Right lobe of liver (tissue), 6 donors: ENCODE measurements at places on chromosomes 5 and 9. TPM values are rescaled to one million over a fixed set of nuclear protein-coding genes. Genes with fewer than 3 reads are reported as not detected.

The PCDHB3 gene
- not detected for total RNA-seq

The HMCN2 gene
- 2.0 TPM for total RNA-seq

The ARSI gene
- 0.20 TPM for total RNA-seq

The SNCB gene
- not detected for total RNA-seq

The NPDC1 gene
- 12.1 TPM for total RNA-seq

The RNF183 gene
- total RNA-seq, result 0.27 TPM

DNA sequence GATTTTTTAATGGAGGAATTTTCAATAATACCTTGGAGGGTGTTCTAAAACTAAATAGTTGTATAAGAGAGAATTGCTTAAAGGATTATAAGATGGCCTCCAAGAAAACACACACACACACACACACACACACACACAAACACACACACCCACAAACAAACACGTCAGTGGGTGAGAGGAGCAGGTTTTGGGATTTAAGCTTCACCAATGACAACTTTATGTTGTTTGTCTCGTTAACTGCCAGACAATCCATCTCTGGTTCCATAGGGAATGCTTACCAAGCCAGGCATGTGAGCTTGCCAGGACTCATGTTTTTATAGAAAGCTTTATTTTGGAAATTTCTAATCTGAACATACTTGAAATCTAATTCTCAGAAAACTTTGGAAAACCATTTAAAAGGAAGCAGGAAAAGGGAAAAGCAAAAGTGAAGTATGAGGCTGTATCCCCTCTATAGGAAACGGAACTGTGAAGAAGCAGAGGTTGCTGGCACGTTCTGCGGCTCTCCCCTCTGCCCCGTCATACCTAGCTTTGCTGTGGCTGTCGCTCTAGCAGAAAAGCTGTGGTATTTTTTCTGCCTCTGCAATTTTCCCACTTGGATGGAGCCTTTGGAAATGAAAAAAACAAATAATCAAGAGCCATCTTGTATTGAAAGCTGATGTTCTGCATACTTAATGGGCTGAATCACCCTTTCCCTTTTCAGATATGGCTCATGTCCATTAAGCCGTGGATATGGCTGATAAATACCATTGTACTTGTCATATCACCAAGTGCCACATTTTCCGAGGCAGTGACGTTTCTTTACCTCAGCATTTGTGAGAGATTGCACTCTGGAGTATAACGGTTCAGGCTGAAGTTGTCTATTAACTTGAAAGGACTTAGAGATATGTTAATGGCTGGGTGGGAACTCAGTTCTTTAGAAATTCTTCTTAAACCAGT lies 112.7 kb downstream of the NTRK2 start:
- no peaks in the 10 kb centered on the region for H3K27me3 ChIP-seq
- DNase-seq, result no peak
- no peaks in the 10 kb centered on the region for H3K4me1 ChIP-seq
- H3K36me3 ChIP-seq, result no peaks in the 10 kb centered on the region
- H3K27ac ChIP-seq, result no peak overlapping the region
- no peak overlapping the region for H3K4me3 ChIP-seq

DNA sequence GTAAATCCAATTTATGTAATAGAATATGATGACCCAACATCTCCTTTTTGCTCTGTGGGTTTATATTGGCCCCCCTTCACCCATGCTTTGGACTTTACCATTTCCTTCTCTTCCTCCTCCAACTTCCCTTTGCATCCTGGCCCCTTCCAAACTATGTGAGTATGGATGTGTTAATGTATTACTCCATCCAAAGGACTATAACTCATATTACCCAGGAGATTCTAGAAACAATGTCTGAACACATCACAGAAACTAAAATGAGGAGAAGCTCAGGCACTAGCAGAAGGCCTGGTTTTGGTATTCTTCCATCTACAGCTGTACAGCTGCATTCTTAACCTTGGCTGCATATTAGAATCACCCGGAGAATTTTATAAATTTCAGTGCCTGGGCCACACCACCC lies 110.7 kb downstream of the PDE4D start:
- H3K4me1 ChIP-seq, result no peaks in the 10 kb centered on the region
- H3K4me3 ChIP-seq, result no peak overlapping the region
- no peaks in the 10 kb centered on the region for H3K27me3 ChIP-seq
- no peak overlapping the region for H3K27ac ChIP-seq

GRCh38 chr9:98933890-98934289 lies 9.8 kb upstream of the COL15A1 start:
- H3K36me3 ChIP-seq, result no peaks in the 10 kb centered on the region
- H3K4me1 ChIP-seq, result no peaks in the 10 kb centered on the region
- H3K27me3 ChIP-seq, result no peaks in the 10 kb centered on the region
- DNase-seq, result no peak
- H3K27ac ChIP-seq, result no peak overlapping the region

- H3K27ac ChIP-seq, result peak overlapping the region; percentile 74
- no peaks in the 10 kb centered on the region for H3K36me3 ChIP-seq
- peaks cover 30% of the 10 kb centered on the region for H3K4me1 ChIP-seq
- peak; percentile 73 for DNase-seq
- no peaks in the 10 kb centered on the region for H3K27me3 ChIP-seq
- no peak overlapping the region for H3K4me3 ChIP-seq
Measured at GRCh38 chr9:4923141-4923540, 61.9 kb upstream of the JAK2 start.

- no peaks in the 10 kb centered on the region for H3K4me1 ChIP-seq
- no peaks in the 10 kb centered on the region for H3K36me3 ChIP-seq
- no peak overlapping the region for H3K4me3 ChIP-seq
- no peak for DNase-seq
- H3K27me3 ChIP-seq, result no peaks in the 10 kb centered on the region
Measured at GRCh38 chr5:165196961-165197360, 1691.5 kb downstream of the MAT2B start.

DNA sequence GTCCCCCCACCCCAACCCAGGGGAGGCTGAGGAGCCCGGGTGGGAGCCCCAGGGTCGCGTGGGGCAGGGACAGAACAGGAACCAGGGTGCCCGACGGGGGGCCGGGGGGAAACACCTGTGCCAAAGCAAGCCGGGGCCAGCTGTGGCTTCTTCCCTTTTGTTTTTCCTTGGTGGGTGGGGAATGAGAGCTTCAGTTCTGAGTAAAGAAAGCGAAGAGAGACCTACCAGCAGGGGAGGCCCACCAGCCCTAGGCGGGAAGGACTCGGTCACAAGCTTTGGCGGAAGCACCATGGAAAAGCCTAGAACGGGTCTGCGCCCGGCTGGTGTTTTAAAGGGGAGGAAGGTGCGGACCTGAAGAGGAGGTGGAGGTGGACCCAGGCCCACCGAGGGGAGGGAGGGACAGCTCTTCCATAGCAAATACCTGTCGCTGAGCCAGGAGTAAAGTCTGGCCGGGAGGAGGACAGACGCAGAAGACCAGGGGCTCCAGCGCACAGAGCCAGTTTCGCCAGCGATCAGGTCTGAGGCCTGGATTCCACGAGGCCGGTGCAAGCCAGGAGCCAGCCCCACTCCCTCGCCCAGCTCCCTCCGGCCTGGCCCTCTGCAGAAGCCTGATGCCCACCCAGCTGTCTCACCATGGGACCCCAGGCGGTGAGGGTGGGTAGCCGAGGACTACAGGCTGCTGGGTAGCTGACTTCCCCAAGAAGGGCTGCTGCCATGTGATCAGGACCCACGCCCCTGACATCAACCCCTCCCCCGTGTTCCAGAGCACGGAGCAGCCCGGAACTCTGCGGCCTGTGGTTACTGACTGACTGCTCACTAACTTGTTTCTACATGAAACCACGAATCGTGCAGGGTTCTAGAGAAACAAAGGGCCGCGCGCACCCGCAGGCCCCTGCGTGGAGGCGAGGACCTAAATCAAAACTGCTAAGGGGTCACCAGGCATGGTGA lies 849 bp upstream of the MGAT1 start:
- H3K36me3 ChIP-seq, result no peaks in the 10 kb centered on the region
- peak overlapping the region; percentile 98 for H3K27ac ChIP-seq
- H3K4me3 ChIP-seq, result peak overlapping the region; percentile 48
- peak; percentile 86 for DNase-seq

DNA sequence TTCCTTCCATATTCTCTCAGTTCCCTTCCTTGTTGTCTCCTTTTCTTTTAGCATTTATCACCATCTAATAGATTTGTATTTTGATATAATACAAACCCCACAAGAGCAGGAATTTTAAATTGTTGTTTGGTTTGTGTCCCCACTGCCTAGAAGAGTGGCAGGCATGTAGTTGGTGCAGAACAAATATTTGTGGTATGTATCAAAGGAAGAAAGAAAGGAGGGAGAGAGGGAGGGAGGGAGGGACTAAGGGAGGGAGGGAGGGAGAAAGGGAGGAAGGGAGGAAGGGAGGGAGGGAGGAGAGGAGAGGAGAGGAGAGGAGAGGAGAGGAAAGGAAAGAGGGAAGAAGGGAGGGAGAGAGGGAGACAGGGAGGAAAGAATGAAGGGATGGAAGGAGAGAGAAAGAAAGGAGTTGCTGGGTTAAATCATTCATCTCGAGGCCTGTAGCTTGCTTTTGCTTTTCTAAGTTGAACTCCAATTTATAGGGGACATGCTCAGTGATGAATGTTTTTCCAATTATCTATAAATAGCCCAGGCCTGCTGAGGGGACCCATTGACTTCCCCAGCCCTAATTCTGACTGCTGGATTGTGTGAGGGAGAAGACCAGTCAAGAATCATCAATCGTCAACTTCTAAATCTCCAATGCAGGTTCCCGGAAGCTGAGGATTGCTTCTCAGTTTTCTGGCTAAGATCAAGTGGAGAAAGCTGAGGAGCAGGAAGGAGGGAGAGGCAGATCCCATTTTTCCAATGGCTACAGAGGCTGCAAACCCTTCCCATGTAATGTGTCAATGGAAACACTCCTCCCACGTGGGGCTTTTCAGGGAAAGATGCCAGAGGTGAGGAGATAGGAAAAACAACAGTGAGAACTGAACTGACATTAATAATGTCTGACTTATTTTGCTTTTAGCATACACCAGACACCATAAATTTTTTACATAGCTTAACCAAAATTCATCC lies 320.7 kb downstream of the ASTN2 start:
- no peak overlapping the region for H3K27ac ChIP-seq
- no peaks in the 10 kb centered on the region for H3K36me3 ChIP-seq
- no peaks in the 10 kb centered on the region for H3K27me3 ChIP-seq
- H3K4me3 ChIP-seq, result no peak overlapping the region
- no peak for DNase-seq

GRCh38 chr5:141958546-141959172 lies 657 bp upstream of the PCDH12 start:
- H3K27ac ChIP-seq, result no peak overlapping the region
- no peak for DNase-seq
- H3K36me3 ChIP-seq, result no peaks in the 10 kb centered on the region
- H3K4me1 ChIP-seq, result peaks cover 3% of the 10 kb centered on the region
- H3K27me3 ChIP-seq, result no peaks in the 10 kb centered on the region

DNA sequence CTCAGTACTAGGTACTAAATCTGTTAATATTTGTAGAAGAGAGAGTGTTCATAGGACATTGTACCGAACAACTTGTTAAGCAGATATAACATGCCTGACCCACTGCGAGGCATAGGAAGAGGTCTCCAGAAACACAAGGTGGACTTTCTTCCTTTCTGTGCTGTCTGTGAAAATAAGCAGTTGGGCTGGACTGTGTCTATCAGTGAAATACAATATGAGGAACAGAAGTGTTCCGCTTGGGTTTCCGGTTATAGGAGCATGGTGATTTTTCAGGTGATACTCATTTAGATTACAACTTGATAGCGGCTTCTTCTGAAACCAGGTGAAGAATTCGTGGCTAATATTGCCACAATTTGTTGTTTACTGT lies 60.9 kb upstream of the TLR4 start:
- H3K36me3 ChIP-seq, result no peaks in the 10 kb centered on the region
- no peaks in the 10 kb centered on the region for H3K4me1 ChIP-seq
- DNase-seq, result no peak
- peak overlapping the region; percentile 17 for H3K4me3 ChIP-seq
- no peak overlapping the region for H3K27ac ChIP-seq
- no peaks in the 10 kb centered on the region for H3K27me3 ChIP-seq

- peak; percentile 59 for DNase-seq
- no peak overlapping the region for H3K4me3 ChIP-seq
Measured at GRCh38 chr9:87959916-87960581, 14.3 kb downstream of the CDK20 start.

DNA sequence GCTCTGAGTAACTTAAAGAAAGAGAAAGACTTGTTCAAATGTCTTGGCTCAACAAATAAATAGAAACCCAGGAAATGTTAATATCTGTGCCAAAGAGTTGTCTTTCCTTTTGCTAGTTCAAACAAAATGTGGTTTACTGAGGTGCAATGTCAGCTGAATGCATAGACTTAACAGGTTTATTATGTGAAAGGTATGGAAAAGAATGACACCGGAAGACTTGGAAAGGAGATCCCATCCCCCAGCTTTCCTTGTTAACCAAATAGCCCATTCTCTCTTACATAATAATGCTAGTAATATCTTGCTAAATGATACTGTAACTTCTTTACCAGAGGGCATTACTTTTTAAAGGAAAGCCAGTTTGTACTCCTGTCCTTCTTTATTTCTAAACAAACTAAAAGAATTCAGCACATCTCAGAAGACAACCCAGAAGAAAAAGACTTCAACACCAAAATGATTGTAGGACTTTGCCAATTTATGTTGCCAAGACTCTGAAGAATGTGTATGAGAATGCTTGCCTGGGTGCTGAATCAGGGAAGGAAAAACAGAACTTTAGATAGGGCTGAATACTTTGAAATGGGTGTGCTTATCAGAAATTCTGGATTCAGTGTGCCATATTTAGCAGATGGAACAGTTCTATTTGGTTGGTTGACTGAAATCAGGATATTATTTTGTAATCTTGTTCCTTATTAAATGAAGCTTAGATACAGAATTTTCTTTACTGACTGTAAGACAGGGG lies 344.1 kb downstream of the TMEM38B start:
- H3K4me1 ChIP-seq, result no peaks in the 10 kb centered on the region
- H3K36me3 ChIP-seq, result no peaks in the 10 kb centered on the region
- no peak overlapping the region for H3K27ac ChIP-seq
- no peaks in the 10 kb centered on the region for H3K27me3 ChIP-seq
- DNase-seq, result no peak

DNA sequence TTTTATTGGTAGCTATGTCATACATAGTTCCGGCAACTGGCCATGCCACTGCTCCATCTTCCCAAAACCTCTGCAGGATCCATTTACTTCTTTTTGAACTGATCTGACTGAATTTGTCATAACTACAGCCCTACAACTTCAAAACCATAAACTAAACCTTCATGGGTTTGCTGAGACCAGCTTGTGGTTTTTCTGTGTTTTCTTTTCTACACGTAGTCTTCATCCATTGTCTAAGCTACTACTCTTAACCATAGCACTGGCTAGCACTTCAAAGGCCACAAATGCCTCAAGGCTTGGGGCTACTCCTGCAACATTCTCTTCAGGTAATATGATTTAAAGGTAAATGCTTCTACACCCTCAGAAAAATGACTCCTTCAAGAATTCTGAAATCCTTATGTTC lies 9.0 kb upstream of the KIF2A start:
- no peak overlapping the region for H3K4me3 ChIP-seq
- H3K27me3 ChIP-seq, result no peaks in the 10 kb centered on the region
- DNase-seq, result no peak
- H3K36me3 ChIP-seq, result no peaks in the 10 kb centered on the region
